Left colon (tissue), 2 donors: ENCODE measurements at places on chromosomes 12 and 14.

DNA sequence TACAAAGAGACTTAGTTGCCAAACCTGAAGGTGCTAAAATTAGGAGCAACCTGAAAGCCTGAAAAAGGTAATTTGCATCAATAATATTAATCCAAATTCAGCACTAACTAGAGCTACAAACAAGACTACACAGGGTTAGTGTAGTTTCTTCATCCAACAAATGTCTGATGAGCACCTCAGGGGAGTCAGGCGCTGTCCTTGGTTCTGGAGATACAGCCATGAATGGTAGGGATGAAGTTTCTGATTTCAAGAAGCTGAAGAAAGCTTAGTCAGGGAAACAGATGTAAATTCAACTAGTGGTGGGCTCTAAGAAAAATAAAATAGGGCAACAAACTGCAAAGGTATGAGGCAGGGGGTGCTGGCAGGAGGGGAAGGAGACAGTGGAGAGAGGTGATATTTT is 266.3 kb downstream of the GLT1D1 start:
- no peak for DNase-seq

DNA sequence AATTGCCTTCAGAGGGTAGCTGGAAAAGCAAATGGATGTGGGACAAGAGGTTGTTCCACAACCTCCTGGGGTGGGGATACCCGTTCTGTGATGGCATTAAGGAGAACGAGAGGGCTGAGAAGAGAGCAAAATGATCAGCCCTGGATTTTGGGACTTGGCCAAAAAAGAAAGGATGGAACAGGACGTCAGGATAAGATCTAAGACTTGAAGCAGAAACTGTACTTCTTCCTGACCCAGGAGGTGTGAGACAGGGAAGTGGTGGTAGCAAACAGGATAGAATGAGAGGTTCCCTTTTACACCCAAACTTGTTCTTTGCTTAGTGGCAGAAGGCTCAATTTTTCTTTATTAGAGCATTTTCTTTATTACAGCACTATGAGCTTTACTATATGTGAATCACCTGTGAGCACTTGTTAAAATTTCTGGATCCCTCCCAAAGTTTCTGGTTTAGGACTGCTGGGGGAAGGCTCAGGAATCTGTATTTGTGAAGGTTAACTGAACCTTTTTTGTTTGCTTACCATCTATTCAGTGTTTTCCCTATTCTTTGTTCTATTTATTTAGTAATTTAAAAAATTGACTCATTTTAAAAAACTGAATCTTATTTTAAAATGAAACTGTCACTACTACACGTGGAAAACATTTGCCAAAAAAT is 59.2 kb downstream of the ERC1 start:
- no peak for DNase-seq

DNA sequence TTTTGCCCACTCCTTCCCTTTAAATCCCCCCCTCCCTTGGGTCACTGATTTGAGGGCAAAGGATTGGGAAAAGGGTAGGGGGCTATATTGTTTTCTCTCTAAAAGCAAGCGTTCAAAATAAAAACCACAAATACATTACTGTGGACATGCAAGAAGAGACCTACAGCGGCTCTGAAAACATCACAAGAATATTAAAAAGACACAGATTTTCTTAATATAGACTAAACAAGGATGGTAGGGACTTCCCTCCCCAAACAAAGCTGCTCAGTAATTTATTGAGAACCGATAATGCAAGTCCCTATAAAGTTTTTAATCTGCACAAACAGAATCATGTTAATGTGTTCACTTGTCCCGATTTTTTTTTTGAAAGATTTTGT is 12.9 kb downstream of the TBX3 start:
- DNase-seq, result no peak

GRCh38 chr14:22002860-22003284 is 329.3 kb upstream of the OR4E1 start:
- no peak for DNase-seq

- DNase-seq, result no peak
Measured at GRCh38 chr12:27672643-27673042, 23.6 kb upstream of the REP15 start.

DNA sequence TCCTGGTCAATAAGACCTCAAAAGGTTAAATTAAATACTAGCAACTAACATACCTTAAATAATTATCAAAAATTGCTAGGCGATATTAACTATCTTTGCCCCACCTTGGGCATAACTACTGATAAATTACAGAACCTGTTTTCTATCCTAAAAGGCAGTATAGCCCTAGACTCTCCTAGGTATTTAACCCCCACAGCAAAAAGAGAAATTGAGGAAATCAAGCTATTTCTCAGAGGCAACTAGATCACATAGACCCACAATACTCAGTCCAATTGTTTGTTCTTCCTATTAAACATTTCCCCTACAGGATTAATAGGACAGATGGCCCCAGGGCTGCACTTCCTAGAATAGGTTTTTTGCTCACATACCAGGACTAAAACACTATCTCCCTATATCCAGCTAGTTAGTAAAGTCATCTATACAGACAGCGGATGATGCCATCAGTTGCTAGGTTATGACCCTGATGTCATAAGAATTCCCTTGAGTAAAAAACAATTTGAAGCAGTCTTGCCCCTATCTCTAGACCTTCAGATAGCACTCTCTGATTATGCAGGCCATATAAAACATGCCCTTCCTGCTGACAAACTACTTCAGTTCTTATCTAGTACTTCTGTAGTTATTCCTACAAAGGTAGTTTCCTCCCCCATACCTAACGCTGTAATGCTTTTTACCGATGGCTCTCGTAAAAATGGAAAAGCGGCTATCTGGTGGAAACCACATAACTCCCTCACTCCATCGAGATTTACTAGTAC is 118.4 kb downstream of the PPHLN1 start:
- DNase-seq, result no peak

DNA sequence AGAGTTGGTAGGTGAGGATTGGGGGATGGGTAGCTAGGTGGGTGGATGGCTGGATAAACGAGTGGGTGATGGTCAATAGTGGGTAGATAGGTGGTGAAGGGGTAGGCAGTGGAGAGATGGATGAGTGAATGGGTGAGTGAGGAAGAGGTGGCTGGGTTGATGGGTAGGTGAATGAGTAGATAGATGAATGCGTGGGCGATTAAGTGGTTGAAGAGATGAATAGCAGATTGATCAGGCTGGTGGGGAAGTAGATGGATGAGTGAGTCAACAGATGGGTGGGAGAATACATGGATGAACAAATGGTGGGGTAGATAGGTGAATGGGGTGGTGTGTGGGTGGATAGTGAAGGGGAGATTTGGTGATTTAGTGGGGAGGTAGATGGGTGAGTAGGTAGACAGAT is 51.1 kb downstream of the SYNE3 start:
- DNase-seq, result no peak

- no peak for DNase-seq
Measured at GRCh38 chr12:92603741-92604432, 98.9 kb upstream of the PLEKHG7 start.

DNA sequence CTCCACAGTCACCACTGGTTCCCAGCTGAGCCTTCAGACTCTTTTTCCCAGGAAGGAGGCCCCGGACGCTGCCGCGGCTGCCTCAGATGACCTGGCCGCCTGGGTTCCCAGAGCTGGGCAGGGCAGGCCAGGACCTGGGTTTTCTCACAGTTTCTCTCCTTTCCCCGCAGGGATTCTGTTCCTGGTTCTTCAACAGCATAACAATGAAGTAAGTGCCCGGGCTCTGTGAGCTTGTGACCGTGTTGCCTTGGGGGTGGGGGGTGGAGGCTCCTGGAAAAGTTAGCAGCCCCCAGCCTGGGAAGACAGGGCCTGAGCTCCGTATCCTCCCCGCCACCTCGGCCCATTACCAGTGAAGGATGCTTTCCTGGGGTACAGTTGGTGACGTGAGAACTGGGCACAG is 43.7 kb downstream of the TMEM63C start:
- no peak for DNase-seq

DNA sequence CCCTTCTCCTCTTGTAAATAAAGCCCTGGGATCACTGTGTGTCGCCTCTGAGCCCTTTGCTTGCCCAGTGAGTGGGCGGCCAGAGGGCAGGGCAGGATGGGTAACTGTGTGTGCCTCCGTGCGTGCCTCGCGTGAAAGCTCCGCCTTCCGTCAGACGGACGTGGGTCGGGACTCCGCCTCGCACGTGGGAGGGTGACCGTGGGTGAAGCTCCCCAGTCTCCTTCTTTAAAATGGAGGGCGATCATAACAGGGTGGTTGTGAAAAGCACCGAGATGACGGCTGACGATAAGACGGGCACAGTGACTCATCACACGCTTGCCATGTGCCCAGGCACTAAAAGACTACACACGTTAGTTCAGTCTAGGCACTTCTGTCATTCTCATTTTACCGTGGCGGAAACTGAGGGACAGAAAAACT is 9.2 kb downstream of the PHB2 start:
- peak; percentile 82 for DNase-seq

GRCh38 chr12:106954462-106955376 is 988 bp upstream of the TMEM263 start:
- DNase-seq, result peak; percentile 38

GRCh38 chr14:89902881-89903280 is 51.6 kb downstream of the EFCAB11 start:
- no peak for DNase-seq

GRCh38 chr12:54133772-54134375 is 54.9 kb downstream of the SMUG1 start:
- no peak for DNase-seq

GRCh38 chr12:56668197-56668457 is 20.0 kb downstream of the PTGES3 start:
- no peak for DNase-seq

- DNase-seq, result no peak
Measured at GRCh38 chr12:79685068-79685467, 5.7 kb downstream of the PAWR start.

DNA sequence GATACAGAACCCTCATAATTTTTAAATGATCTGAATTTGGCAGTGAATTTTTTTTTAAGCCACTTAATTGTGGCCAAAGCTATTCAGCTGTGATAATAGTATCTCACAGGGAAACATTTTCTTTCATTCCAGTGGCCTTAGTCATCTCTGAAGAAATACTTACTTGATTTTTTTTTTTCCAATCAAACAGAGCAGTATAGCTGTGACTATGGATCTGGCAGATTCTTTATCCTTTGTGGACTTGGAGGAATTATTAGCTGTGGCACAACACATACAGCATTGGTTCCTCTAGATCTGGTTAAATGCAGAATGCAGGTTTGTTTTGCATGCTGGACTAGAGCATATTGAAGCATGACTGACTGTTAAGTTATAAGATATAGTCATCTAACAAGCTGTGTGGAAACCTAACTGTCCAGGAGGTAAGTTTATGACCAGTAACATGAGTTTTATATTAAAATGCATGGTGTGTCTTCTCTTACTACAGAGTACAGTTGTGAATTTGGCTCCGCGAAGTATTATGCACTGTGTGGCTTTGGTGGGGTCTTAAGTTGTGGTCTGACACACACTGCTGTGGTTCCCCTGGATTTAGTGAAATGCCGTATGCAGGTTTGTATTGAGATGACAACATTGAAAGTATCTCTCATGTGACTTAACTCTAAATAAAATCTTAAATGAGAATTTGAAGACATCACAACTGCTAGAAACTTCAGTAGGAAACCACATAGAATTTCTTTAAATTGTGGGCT is 1.9 kb downstream of the SLC25A3 start:
- DNase-seq, result no peak

- no peak for DNase-seq
Measured at GRCh38 chr12:108896336-108896735, 16.4 kb downstream of the DAO start.
